Cardiac muscle cell (in vitro differentiated cells and primary cell): ENCODE measurements at places on chromosomes 4 and X.

- no peak overlapping the region for H3K4me3 ChIP-seq
- no peaks in the 10 kb centered on the region for H3K27me3 ChIP-seq
- H3K4me1 ChIP-seq = peaks cover 33% of the 10 kb centered on the region
- H3K27ac ChIP-seq = no peak overlapping the region
- DNase-seq = no peak
Measured at GRCh38 chr4:98528882-98529281, 129.5 kb downstream of the TSPAN5 start.

GRCh38 chr4:172207886-172208285 is 394.7 kb downstream of the GALNTL6 start:
- no peak overlapping the region for H3K27ac ChIP-seq
- no peaks in the 10 kb centered on the region for H3K27me3 ChIP-seq
- no peaks in the 10 kb centered on the region for H3K4me1 ChIP-seq
- H3K4me3 ChIP-seq = no peak overlapping the region

- H3K4me3 ChIP-seq = no peak overlapping the region
- DNase-seq = no peak
Measured at GRCh38 chr4:54296548-54297203, 67.6 kb downstream of the PDGFRA start.

DNA sequence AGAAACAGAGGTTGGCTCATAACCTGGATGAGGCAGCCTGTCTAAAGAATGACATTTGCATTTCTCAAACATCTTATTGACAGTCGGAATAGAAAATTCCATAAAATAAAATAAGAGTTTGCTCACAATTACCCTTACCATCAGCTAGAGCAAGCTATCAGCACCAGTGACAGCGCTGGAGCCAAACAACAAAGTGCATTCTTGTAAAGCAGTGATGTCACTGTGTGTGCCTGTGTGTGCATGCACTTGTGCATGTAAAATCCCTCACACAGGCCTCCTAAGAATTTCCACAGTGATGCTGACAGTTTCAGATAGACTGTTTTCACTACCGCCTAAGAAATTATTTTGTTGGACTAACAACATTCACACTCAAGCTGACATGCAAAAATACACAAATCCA is 77.6 kb downstream of the EVC2 start:
- no peak overlapping the region for H3K27ac ChIP-seq
- no peak overlapping the region for H3K4me3 ChIP-seq
- H3K4me1 ChIP-seq = no peaks in the 10 kb centered on the region
- no peaks in the 10 kb centered on the region for H3K27me3 ChIP-seq
- H3K36me3 ChIP-seq = no peaks in the 10 kb centered on the region
- no peak for DNase-seq

- H3K4me3 ChIP-seq = no peak overlapping the region
- H3K36me3 ChIP-seq = no peaks in the 10 kb centered on the region
- no peaks in the 10 kb centered on the region for H3K27me3 ChIP-seq
- no peaks in the 10 kb centered on the region for H3K4me1 ChIP-seq
- H3K27ac ChIP-seq = no peak overlapping the region
Measured at GRCh38 chr4:183950536-183950935, 45.4 kb downstream of the STOX2 start.

GRCh38 chrX:24110069-24110468 is 39.5 kb upstream of the ZFX start:
- no peaks in the 10 kb centered on the region for H3K27me3 ChIP-seq
- no peaks in the 10 kb centered on the region for H3K36me3 ChIP-seq
- peak; percentile 47 for DNase-seq
- no peak overlapping the region for H3K27ac ChIP-seq

DNA sequence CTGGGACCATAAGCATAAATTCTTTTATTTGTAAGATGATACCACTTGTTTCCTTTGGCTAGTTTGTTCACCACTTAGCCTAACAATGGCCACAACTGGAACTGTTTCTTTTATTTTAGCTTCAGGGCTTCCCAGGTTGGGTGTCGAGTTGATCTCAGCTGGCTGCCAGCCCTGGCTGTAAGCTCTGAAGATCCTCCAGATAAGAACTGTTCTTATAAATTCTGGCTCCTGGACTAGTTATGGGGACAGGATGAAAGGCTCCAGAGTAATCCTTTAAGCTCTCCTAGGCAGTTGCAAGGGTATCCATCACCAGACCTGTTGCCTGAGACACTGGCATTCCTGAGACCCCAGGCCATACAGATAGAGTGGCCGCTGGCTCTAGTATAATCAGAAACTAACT is 129.4 kb upstream of the ACSL4 start:
- H3K4me1 ChIP-seq = peaks cover 17% of the 10 kb centered on the region
- H3K27me3 ChIP-seq = no peaks in the 10 kb centered on the region
- H3K4me3 ChIP-seq = no peak overlapping the region
- DNase-seq = no peak
- no peak overlapping the region for H3K27ac ChIP-seq

DNA sequence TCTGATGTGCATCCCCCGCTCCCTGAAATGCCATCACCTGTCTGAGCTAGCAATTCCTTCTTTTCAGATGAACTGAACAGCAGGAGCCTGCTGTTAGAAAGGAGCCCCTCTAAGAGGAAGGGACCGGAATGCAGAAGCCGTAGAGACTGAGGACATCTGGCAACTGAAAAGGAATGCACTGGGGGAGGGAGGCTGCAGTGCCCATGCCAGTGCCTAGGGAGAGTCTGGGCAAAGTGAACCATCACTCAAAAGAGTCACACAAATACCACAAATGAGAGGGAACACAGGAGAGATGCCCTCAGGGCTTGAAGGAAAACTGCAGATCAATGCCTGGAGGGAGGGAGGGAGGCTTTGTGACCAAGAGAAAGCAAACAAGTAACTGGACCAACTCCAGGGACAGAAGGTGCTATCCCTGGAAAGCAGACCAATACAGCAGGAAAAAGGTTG is 93.9 kb upstream of the CBR4 start:
- no peak for DNase-seq
- H3K4me3 ChIP-seq = no peak overlapping the region
- no peak overlapping the region for H3K27ac ChIP-seq
- H3K36me3 ChIP-seq = no peaks in the 10 kb centered on the region
- H3K4me1 ChIP-seq = peaks cover 17% of the 10 kb centered on the region

GRCh38 chrX:107825698-107826237 is at the start of gene MID2:
Gene MID2, plus strand, starts transcription at chrX:107825866. Its CDS starts 561 bp downstream, at chrX:107826427.
- H3K4me3 ChIP-seq = peak within 1 kb of the TSS; percentile 42
- H3K27ac ChIP-seq = peak within 1 kb of the TSS; percentile 68
- peak; percentile 46 for DNase-seq
- H3K27me3 ChIP-seq = peaks cover 6% of the 10 kb centered on the region
- H3K4me1 ChIP-seq = peaks cover 10% of the 10 kb centered on the region

DNA sequence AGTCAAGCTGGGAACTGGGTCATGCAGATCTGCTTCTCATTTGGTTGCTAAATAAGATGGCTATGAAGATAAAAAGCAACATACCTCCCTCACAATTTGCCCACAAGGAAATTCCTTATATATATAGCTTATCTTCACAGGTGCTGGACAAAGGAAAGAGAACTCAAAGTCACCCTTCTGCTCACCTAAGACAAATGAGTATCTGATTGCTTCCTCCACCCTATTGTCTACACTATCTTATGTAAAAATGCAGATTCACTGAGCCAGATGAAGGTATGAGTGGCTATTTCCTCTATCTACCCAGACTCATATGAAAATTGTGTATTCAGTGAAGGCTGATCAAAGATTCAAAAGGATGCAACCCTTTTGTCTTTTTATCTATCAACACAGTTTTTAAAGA is 50.8 kb downstream of the CHM start:
- H3K27me3 ChIP-seq = no peaks in the 10 kb centered on the region
- no peak overlapping the region for H3K27ac ChIP-seq
- H3K4me3 ChIP-seq = no peak overlapping the region
- no peak for DNase-seq
- no peaks in the 10 kb centered on the region for H3K36me3 ChIP-seq
- H3K4me1 ChIP-seq = no peaks in the 10 kb centered on the region

GRCh38 chrX:11952176-11952720 is 186.0 kb upstream of the FRMPD4 start:
- no peak for DNase-seq
- no peak overlapping the region for H3K4me3 ChIP-seq
- no peaks in the 10 kb centered on the region for H3K36me3 ChIP-seq
- no peaks in the 10 kb centered on the region for H3K4me1 ChIP-seq
- H3K27ac ChIP-seq = no peak overlapping the region

GRCh38 chr4:80138551-80139538 is 58.5 kb upstream of the PRDM8 start:
- H3K36me3 ChIP-seq = no peaks in the 10 kb centered on the region
- DNase-seq = no peak
- no peaks in the 10 kb centered on the region for H3K27me3 ChIP-seq
- H3K27ac ChIP-seq = no peak overlapping the region
- no peak overlapping the region for H3K4me3 ChIP-seq
- peaks cover 69% of the 10 kb centered on the region for H3K4me1 ChIP-seq

DNA sequence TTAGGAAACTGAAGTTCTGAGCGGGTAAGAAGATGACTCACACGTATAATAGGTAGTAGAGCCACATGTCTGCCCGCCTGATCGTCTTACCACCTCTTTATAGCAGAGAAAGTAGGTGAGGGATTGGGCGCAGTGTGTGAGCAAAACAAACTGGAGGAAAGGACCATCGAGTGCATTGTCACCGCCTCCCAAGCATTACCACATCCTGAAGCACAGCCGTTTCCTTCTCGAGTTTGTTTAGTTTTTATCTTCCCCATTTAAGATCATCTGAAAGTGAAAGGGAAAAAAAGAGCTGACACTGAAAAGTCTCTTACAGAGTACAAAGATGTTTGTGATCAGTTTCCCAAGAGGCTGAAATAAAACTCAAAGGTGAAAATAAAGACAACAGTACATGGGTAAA is 14.8 kb downstream of the PDK3 start:
- H3K27ac ChIP-seq = no peak overlapping the region
- no peak overlapping the region for H3K4me3 ChIP-seq
- H3K36me3 ChIP-seq = no peaks in the 10 kb centered on the region
- H3K4me1 ChIP-seq = no peaks in the 10 kb centered on the region
- no peak for DNase-seq

GRCh38 chrX:149458586-149458985 is 46.5 kb downstream of the IDS start:
- no peaks in the 10 kb centered on the region for H3K4me1 ChIP-seq
- no peaks in the 10 kb centered on the region for H3K27me3 ChIP-seq
- H3K4me3 ChIP-seq = no peak overlapping the region
- DNase-seq = no peak
- no peaks in the 10 kb centered on the region for H3K36me3 ChIP-seq
- H3K27ac ChIP-seq = no peak overlapping the region

DNA sequence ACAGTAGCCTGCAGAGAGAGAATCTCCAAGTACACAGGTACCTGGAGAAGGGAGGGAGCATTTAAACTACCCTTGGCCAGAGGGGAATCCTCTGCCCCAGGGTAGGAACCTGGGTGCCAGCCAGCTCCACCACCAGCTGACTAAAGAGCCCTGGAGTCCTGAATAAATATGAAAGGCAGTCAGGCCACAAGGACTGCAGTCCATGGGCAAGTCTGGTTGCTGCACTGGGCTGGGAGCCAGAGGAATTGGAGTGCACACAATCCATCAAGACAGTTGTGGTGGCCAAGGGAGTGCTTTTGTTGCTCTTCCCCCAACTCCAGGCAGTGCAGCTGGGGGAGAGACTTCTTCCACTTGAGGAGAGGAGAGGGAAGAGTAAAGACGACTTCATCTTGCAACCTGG is 172.5 kb downstream of the HNRNPD start:
- no peaks in the 10 kb centered on the region for H3K4me1 ChIP-seq
- H3K4me3 ChIP-seq = no peak overlapping the region
- H3K36me3 ChIP-seq = no peaks in the 10 kb centered on the region
- peak; percentile 29 for DNase-seq

GRCh38 chr4:182831376-182831775 is 85.8 kb downstream of the DCTD start:
- H3K4me1 ChIP-seq = no peaks in the 10 kb centered on the region
- no peaks in the 10 kb centered on the region for H3K36me3 ChIP-seq
- no peak for DNase-seq

DNA sequence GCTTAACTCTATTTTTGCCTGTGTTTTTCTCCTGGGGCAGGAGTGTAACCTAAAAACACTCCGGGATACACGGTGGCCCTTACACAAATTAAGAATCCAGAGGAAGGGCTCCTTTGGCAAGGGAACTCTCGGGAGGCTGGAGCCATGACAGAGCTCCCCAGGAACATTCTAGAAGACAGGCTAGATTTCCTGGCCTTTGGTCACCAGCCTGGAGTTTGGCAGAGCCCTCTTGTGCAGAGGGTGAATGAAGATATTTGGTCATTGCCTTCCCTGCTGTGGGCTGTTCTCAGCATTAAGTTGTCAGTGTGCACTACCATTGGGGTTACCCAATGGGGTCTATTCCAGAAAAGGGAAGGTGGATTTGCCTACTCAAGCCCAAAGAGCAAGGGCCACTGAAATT is 53.8 kb upstream of the LNX1 start:
- no peaks in the 10 kb centered on the region for H3K36me3 ChIP-seq
- no peak for DNase-seq
- no peaks in the 10 kb centered on the region for H3K27me3 ChIP-seq
- H3K4me1 ChIP-seq = peaks cover 15% of the 10 kb centered on the region
- H3K27ac ChIP-seq = no peak overlapping the region

DNA sequence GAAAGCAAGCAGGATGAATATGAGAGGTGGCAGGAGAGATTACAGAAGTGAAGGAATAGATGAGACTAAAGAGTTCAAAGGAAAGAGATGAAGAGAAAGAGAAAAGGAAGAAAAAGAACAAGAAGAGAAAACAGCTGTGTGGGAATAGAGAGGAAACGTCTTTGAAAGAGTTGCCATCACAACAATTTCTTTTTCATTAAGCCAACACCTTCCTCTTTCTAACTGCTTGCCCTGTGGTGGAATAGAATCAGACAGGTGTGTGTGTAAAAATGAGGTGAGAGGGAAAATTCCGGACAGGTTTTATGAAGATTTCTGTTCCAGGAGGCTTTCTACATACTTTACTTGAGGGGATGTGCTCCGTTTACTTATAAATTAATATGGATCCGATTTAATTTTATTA is 28.8 kb downstream of the DTHD1 start:
- DNase-seq = no peak
- H3K27ac ChIP-seq = no peak overlapping the region
- no peaks in the 10 kb centered on the region for H3K36me3 ChIP-seq
- H3K27me3 ChIP-seq = no peaks in the 10 kb centered on the region

DNA sequence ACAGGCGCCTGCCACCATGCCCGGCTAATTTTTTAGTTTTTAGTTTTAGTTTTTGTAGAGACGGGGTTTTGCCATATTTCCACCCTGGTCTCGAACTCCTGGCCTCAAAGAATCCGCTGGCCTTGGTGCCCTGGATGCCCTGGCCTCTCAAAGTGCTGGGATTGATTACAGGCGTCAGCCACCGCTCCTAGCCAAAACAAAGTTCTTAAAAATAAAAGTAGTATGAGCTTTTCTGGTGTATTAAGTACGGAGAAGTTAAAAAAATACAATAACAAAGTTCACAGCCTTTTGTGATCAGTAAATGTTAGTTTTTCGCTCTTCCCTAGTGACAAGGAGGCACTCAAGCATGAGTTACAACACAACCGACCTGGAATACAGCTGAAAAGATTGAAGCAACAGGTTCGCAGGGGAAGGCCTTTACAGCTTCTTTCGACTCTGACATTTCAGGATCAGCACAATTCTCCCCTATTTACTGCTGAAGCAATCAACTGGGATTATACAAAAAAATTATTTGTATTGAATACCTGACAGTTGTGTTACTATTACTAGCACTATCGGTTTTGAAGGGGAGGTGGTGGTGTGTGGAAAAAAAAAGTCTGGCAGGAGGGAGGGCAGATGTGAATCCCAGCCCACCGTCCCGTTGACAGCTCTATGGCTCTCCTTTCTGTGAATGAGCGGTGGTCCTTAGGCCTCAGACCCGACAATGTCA is 893 bp upstream of the METAP1 start:
- H3K27ac ChIP-seq = peak overlapping the region; percentile 88
- no peaks in the 10 kb centered on the region for H3K36me3 ChIP-seq
- H3K4me3 ChIP-seq = peak overlapping the region; percentile 32
- H3K27me3 ChIP-seq = no peaks in the 10 kb centered on the region
- peak; percentile 28 for DNase-seq
- peaks cover 9% of the 10 kb centered on the region for H3K4me1 ChIP-seq
